ENCODE measurements at places on chromosomes 7 and 10.

DNA sequence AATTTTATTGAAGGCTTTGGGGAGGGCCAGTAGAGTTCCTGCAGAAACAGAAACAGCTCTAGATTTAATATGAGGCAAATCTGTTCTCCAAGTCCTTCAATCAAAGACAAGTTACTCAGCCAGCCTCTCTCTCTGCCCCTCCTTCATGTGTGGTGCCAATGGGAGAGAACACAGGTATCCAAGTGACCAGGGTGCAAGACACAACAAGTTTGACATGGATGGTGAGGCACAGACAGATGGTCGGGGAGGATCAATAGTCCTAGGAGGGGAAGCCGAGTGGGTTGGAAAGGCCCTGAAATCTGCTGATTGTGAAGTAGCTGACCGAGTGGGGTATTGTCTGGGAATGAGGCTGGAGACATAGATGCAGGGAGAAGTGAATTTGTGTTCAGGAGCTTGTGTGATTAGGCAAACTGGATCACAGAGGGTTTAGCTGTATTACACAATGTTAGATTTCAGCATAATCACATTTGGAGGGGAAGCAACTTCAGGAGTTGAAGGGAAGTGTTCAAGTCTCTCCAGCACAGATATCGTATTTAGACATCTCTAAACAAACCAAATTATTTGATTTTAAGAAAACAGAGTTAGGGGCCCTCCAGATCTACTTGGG, 1.5 kb downstream of the GIMAP1 start:
- no peaks in the 10 kb centered on the region for H3K4me1 ChIP-seq
- no peaks in the 10 kb centered on the region for H3K27me3 ChIP-seq
- peak overlapping the region; percentile 46 for H3K4me3 ChIP-seq
- H3K36me3 ChIP-seq = peaks cover 10% of the 10 kb centered on the region
- DNase-seq = no peak

DNA sequence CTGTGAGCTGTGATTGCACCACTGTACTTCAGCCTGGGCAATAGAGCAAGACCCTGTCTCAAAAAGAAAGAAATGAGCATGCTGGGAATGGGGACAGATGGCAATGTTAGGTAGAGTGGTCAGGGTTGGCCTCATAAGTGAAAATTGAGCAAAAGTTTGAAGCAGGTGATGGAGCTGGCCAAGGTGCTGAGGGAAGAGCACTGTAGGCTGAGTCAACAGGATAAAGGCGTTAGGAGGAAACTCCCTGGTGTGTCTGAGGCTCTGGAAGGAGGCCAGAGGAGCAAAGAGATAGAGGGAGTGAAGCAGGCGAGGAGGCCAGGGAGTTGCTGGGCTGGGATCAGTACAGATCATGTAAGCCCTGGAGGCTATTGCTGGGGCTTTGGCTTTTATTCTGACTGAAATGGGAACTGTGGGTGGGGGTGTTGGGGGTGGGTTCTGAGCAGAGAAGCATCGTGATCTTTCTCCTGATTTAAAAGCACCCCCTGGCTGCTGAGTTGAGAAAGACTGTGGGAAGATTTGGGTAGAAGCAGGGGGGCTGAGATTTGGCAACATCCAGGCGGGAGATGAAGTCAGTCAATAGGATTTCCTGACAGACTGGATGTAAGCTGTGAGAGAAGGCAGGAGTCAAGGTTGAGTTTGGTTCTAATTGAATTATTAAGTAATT, 52.5 kb upstream of the VKORC1L1 start:
- no peak for DNase-seq
- H3K4me1 ChIP-seq = no peaks in the 10 kb centered on the region
- no peak overlapping the region for H3K4me3 ChIP-seq
- H3K27me3 ChIP-seq = no peaks in the 10 kb centered on the region
- H3K27ac ChIP-seq = no peak overlapping the region

- no peaks in the 10 kb centered on the region for H3K36me3 ChIP-seq
- H3K4me3 ChIP-seq = no peak overlapping the region
- no peaks in the 10 kb centered on the region for H3K27me3 ChIP-seq
- no peak overlapping the region for H3K27ac ChIP-seq
Measured at GRCh38 chr10:35079763-35080162, 10.4 kb downstream of the CUL2 start.

- H3K27me3 ChIP-seq = no peaks in the 10 kb centered on the region
- H3K4me3 ChIP-seq = no peak overlapping the region
- H3K27ac ChIP-seq = no peak overlapping the region
- peaks cover 9% of the 10 kb centered on the region for H3K4me1 ChIP-seq
- H3K36me3 ChIP-seq = no peaks in the 10 kb centered on the region
Measured at GRCh38 chr7:76086070-76086469, 38.2 kb downstream of the MDH2 start.

DNA sequence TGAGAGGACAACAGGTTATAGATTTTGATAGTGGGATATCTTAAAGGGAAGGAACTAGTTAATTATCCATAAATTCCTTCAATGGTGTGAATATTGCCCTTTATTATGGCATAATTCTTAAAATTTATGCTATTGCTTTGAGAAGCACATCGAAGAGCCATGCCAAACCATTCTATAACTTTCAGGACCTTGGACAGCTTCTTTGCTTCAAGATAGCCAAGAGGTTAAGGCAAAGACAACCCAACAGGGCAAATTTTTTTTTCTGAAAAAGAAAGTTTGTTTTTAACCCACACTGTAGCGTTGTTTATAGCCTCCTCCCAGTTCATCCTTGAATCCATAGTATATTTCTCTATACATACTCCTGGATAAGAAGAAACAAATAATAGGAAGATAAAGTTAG, 103.2 kb downstream of the NRG3 start:
- H3K27me3 ChIP-seq = no peaks in the 10 kb centered on the region
- H3K36me3 ChIP-seq = no peaks in the 10 kb centered on the region
- H3K4me3 ChIP-seq = no peak overlapping the region
- H3K27ac ChIP-seq = no peak overlapping the region
- H3K4me1 ChIP-seq = no peaks in the 10 kb centered on the region

GRCh38 chr10:17386616-17387075, 67.7 kb downstream of the ST8SIA6 start:
- H3K27me3 ChIP-seq = no peaks in the 10 kb centered on the region
- peaks cover 17% of the 10 kb centered on the region for H3K4me1 ChIP-seq
- no peaks in the 10 kb centered on the region for H3K36me3 ChIP-seq
- no peak overlapping the region for H3K4me3 ChIP-seq
- DNase-seq = no peak
- H3K27ac ChIP-seq = no peak overlapping the region

GRCh38 chr7:73933091-73933490, 72.1 kb downstream of the TMEM270 start:
- no peaks in the 10 kb centered on the region for H3K27me3 ChIP-seq
- H3K4me1 ChIP-seq = peaks cover 9% of the 10 kb centered on the region
- DNase-seq = no peak
- H3K36me3 ChIP-seq = no peaks in the 10 kb centered on the region
- no peak overlapping the region for H3K4me3 ChIP-seq

GRCh38 chr10:115665549-115665948, 572.4 kb downstream of the ATRNL1 start:
- no peaks in the 10 kb centered on the region for H3K27me3 ChIP-seq
- no peaks in the 10 kb centered on the region for H3K36me3 ChIP-seq
- H3K4me1 ChIP-seq = no peaks in the 10 kb centered on the region
- DNase-seq = no peak

DNA sequence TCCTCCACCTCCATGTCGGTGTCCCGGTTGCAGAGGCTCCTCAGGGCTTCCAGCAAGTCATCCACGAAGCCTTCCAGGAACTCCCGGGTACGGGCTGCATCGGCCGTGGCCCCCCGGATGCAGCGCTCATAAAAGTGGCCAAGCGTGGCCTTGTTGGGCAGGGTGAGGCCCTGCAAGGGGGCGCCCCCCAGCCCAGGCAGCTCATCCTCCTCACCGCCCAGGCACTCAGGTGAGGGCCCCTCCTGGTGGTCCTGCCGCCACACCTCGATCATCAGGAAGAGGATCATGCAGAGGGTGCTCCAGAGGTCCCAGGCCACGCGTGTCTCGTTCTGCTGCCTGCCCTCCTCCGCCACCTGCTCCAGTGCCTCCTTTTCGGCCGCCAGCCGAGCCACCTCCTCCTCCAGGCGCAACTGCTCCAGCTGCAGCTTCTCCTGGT, 22.8 kb downstream of the ITPRIP start:
- H3K4me1 ChIP-seq = peaks cover 51% of the 10 kb centered on the region
- H3K36me3 ChIP-seq = peaks cover 47% of the 10 kb centered on the region
- no peak overlapping the region for H3K4me3 ChIP-seq
- DNase-seq = no peak
- no peak overlapping the region for H3K27ac ChIP-seq
- no peaks in the 10 kb centered on the region for H3K27me3 ChIP-seq

- H3K27ac ChIP-seq = no peak overlapping the region
- H3K36me3 ChIP-seq = no peaks in the 10 kb centered on the region
- no peak for DNase-seq
- peaks cover 5% of the 10 kb centered on the region for H3K4me1 ChIP-seq
- H3K27me3 ChIP-seq = no peaks in the 10 kb centered on the region
Measured at GRCh38 chr10:62692085-62692484, 112.4 kb upstream of the ADO start.

GRCh38 chr10:3773460-3774017, 11.5 kb downstream of the KLF6 start:
- no peak for DNase-seq
- H3K27ac ChIP-seq = peak overlapping the region; percentile 100
- H3K4me1 ChIP-seq = peaks cover 39% of the 10 kb centered on the region
- peaks cover 20% of the 10 kb centered on the region for H3K36me3 ChIP-seq

DNA sequence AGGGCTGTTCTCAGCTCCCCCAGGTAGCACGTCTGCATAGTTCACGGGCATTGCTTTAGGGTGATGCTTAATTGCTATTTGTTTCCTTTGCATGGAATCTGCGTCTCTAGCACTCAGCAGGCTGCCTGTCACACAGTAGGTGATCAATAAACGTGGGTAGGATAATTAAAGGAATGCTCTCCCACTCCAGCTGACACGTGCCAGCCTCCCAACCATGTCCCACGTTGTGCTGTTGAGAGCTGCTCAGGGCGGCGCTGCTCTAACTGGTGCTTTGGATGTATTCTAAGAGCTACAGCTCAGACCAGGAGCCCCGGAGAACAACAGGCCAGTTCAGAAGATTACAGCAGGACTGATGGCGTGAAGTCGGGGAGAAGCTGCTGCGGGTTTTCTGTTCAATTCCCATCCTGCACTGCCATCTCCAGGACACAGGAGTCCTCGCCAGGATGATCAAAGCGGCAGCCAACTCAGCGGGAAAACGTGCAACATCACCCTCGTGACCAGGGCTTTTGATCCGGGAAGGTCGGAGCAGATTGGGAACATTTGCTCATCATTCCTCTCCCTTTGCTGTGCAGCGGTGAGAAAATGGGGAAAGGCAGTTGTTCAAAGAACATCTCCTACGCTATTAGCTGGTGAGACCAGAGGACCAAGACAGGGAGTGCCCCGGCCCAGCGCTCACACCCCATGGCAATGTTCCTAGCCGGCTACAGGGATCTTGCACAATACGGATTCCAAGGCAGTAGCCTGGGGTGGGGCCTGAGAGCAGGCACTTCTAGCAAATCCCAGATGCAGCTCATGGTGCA, 50.5 kb upstream of the FOXK1 start:
- H3K27ac ChIP-seq = peak overlapping the region; percentile 35
- H3K36me3 ChIP-seq = no peaks in the 10 kb centered on the region
- peak overlapping the region; percentile 18 for H3K4me3 ChIP-seq
- H3K27me3 ChIP-seq = no peaks in the 10 kb centered on the region
- H3K4me1 ChIP-seq = peaks cover 14% of the 10 kb centered on the region
- peak; percentile 93 for DNase-seq

DNA sequence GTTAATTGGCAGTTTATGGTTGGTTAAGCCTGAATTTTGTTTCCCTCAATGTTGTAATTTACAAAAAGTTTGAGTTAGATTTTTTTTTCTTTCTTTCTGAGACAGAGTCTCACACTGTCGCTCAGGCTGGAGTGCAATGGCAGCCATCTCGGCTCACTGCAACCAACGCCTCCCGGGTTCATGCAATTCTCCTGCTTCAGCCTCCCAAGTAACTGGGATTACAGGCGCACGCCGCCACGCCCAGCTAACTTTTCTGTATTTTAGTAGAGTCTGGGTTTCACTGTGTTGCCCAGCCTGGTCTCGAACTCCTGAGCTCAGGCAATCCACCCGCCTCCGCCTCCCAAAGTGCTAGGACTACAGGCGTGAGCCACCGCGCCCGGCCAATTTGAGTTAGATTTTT, 935 bp downstream of the ZNF273 start:
- H3K27ac ChIP-seq = no peak overlapping the region
- DNase-seq = no peak
- H3K36me3 ChIP-seq = no peaks in the 10 kb centered on the region

DNA sequence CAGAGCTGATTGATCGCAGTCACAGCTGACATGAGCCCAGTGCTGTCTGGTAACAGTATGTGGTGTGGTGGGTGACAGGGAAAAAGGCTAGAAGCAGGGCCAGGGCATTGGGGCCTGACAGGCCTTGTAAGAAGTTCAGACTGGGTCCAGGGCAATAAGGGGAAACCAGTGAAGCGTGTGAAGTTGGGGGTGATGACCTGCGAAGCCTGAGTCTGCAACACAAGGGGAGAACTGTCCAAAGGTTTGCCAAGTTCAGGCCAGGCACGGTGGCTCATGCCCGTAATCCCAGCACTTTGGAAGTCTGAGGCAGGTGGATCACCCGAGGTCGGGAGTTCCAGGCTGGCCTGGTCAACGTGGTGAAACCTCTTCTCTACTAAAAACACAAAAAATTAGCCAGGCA, 983.9 kb upstream of the ZNF722 start:
- H3K27me3 ChIP-seq = no peaks in the 10 kb centered on the region
- no peaks in the 10 kb centered on the region for H3K4me1 ChIP-seq
- no peak overlapping the region for H3K4me3 ChIP-seq
- H3K36me3 ChIP-seq = no peaks in the 10 kb centered on the region

DNA sequence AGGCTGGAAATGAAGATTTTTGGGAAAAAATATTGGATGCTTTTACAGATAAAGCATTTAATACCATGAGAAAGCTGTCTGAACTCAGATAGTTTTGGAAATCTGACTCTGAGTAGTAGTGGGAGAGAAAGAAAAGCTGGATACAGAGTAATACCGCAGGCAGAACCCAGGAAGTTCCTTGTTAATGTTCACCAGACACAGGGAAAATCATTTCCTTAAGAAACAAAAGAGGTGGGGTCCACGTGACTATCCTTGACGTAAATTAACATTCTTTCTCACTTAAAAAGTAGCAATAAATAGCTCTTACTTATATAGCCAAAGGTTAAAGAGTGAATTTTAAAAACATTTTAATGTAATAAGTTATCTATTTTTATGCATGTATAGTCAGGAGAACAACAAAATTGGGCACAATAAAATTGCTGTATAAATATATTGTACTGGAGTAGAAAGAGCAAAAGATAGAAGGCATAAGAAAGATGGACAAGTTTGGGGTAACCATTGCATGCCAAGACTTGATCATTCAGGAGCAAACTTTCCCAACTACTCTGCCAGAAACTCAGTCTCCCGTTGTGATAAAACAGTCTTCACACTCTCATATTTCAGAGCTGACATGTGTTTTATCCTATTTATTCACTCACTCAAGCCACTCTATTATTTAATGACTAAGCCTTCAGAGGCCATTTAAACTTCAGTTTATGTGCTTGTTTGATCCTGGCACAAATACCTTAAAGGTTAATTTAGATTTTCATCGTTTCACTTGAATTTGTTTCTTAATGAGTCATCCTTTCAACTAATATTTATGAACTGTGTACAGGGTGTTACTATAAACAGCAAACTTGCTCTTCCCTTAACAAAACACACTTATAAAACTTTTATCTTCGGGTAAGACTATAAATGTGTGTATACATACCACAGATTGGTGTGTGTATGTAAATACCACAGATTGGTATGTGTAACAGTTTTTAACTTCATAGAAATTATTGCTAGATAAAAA, 143.1 kb downstream of the GNAI1 start:
- DNase-seq = no peak
- H3K4me1 ChIP-seq = peaks cover 29% of the 10 kb centered on the region
- H3K4me3 ChIP-seq = no peak overlapping the region
- H3K27ac ChIP-seq = no peak overlapping the region

GRCh38 chr10:132671228-132672154, 114.5 kb downstream of the NKX6-2 start:
- H3K4me3 ChIP-seq = no peak overlapping the region
- no peaks in the 10 kb centered on the region for H3K4me1 ChIP-seq
- no peak overlapping the region for H3K27ac ChIP-seq

GRCh38 chr10:50152792-50153272, 85.1 kb downstream of the WASHC2A start:
- peak overlapping the region; percentile 23 for H3K4me3 ChIP-seq
- no peak overlapping the region for H3K27ac ChIP-seq

Data from suprapubic skin (tissue), 4 donors.